ENCODE measurements at places on chromosomes 3 and 15.

GRCh38 chr3:48548729-48549705 lies 7.6 kb downstream of the PFKFB4 start:
- DNase-seq: peak; percentile 77

- no peak for DNase-seq
Measured at GRCh38 chr15:67080900-67081431, 15.6 kb downstream of the SMAD3 start.

DNA sequence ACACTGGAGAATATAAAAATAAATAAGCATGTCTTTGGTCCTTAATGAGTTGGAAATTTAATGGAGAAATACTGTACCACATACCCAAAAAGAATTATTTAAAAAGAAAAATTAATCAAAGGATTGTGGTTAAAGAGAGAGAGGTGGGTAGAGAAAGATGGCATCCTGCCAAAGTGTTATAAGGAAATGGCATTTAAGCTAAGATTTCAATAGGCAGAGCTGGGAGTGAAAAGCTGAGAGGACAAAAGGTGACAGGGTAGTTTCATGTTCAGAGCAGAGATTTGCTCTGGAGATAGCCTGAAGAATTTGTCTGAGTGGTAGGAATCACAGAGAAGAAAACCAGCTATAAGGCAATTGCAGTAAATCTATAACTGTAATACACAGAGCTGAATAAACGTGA lies 181.0 kb downstream of the SI start:
- DNase-seq: no peak

DNA sequence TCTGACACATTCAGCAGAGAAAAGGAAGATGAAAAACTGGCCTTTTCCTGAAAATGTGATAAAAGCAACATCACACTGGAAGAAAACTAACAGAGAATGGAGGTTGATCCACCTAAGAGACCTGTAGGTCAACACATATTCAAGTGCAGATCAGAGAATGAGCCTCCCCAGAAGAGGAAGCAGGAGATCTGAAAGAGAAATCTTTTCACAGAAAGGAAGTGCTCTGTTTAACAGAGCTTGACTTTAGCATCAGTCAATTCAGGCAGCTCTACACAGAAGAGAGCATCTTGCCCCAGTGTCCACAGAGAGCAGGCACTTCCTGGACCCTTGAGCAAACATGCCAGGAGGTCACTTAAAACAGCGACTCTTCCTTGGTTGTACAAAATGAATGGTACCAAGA lies 655.4 kb upstream of the GBE1 start:
- no peak for DNase-seq

- no peak for DNase-seq
Measured at GRCh38 chr15:59746777-59747176, 57.7 kb upstream of the BNIP2 start.

DNA sequence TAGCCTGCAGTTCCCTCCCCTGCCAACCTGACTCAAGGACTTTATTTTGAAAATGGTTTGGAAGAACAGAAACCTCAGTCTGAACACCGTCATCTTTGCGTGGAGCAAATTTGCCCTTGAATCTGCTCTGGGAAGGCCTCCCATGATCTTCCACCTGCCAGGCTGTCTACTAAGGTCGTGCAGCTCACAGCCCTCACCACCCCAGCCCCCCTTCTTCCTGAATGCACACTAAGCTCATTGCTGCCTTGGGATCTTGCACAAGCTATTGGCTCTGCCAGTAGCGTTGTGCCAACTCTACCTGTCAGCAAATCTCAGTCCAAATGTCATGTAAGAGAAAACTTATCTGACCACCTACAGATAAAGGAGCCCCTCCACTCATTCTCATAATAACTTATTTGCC lies 141.5 kb downstream of the USP13 start:
- no peak for DNase-seq

DNA sequence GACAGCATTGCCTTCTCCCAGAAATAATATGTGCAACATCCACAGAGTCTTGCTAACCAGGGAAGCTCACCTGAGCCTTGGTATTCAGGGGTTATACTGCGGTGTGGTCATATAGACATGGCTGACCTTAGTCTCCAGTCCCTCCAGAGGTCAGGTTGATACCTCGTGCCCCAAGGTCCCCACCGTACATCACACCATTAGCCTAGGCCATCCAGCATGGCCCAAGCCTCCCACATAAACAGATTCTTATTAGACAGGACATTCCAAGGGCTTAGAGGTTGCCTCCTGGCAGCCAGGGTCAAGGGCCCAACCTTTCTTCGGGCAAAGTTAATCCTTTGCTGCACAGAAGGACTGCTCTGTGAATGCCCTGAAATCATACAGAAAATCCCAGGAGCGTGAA lies 18.8 kb downstream of the ACAN start:
- DNase-seq: no peak

- no peak for DNase-seq
Measured at GRCh38 chr15:66130496-66131034, 123.0 kb downstream of the MEGF11 start.

GRCh38 chr15:29003191-29003839 lies 117.5 kb downstream of the APBA2 start:
- no peak for DNase-seq

- no peak for DNase-seq
Measured at GRCh38 chr15:55770261-55770660, 27.3 kb upstream of the PRTG start.

DNA sequence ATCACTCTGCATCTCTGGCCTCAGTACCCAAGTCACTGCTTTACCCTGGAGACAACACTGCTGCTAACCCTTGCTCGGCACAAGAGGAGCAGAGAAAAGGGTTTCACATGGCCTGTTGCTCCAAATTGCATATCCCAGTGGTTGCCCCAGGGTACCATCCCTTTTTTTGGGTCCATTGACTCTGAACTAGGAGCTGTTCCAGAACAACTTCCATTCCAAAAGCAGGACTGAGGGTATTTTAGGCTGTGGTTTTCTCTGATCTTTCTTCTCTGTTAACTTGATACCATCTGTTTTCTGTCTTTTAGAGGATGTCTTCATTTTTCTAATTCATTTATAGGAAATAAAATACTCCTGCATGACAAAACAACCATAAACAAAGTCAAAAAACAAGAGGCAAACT lies 17.3 kb upstream of the RYK start:
- DNase-seq: no peak

DNA sequence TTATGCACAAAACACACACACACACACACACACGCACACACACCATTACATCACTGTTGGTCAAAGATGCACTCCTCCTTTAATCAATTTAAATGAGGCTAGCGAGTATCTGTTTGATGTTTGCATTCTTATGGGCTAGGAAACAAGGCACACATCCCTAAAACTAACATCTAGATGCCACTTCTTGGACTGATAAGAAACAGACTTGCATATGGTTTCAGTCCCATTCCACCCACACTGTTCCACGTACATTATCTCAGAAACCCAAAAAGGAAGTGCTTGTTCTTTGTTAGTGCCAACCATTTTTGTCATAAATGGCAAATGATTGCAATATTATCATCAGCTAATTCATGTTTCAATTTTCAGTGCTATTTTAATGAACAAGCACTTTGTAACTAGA lies 69.5 kb downstream of the CCR1 start:
- no peak for DNase-seq

DNA sequence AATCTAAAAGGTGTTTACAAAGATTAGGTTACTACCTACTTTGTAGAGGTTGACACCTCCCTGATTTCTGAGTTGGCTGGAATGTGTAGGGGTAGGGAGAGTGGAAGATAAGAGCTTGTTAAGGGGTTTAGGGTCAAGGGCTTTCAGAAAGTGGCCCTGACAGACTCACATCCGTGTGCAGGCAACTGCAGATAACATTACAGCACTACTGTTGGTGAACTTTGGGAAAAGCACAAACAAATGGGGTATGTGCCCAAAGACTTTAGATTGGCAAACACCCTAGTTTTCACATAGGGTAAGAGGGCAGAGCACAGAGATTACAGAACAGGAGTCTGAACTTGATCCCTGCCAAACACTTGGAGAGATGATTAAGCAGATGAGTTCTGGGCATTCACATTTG lies 375.7 kb downstream of the EPHB1 start:
- DNase-seq: no peak

DNA sequence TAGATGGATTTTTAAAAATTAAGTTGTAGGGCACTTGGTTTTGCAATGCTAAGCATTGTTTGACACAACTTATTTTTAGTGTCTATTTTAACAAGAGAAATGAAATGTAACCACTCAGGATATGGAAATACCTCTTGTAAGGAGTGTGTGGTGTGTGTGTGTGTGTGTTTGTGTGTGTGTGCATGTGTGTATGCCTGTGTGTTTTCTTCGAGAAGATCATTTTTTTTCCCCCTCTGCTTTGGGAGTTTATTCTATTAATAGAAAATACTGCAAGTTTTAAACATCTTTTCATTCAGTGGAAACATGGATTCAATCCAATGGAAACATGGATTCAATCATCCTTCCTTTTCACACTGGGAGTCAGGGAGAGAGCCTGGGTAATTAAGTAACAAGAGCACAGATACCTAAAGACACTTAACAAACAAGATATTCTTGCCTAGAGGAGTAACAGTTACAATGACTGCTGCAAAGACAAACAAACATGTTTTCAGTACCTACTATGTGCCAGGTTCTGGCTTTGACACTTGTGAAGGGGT lies 567.2 kb upstream of the TBL1XR1 start:
- DNase-seq: no peak

GRCh38 chr15:66477011-66477410 lies 20.6 kb downstream of the SNAPC5 start:
- DNase-seq: no peak

- no peak for DNase-seq
Measured at GRCh38 chr15:36638671-36639070, 59.2 kb downstream of the CDIN1 start.

- no peak for DNase-seq
Measured at GRCh38 chr3:196778755-196779154, 39.1 kb downstream of the PAK2 start.
